ENCODE measurements at places on chromosomes 13 and 19.
A peak's percentile ranks its signal among the peaks of the same experiment; 100 is the strongest.

DNA sequence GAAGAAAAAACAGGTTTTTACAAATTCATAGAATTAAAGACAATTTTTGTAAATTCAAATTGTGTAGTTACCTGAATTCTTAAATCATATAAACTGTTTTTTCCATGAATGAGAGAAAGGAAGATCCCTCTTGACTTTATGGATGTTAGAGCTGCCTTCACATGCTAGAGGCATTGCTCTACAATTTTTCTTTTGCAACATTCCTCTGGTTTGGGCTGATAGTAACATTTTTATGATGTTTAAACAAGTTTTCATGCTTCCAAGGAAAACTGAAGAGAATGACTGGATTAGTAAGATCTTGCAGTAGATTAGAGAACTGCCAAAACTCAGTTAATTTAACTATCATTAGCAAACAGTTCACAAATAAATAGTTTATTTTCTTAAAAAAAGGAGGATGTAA is 250.6 kb downstream of the GPC6 start:
- no peak for DNase-seq

DNA sequence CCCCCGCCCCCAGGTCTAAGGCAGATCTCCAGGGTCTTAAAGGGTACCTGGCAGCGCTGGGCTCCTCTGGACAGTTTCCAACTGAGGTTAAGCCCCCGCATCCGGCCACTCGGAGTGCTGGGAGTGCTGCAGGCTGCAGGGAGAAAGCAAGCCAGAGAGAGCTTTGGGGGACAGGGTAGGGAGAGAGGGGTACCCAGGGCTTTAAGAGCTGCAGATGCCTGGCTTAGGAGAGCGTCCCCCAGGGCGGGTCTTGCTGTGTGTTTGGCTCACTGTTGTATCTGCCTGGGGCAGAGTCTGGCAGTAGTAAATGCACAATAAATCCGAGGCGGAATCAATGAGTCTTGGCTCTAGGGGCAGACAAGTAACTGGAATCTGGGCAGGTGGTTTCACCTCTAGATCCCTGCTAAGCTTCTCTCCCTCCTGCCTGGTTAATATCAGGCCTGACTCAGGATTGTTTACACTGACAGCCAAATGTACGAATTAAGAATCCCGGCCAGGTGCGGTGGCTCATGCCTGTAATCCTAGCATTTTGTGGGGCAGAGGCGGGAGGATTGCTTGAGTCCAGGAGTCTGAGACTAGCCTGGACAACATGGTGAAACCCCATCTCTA is 798 bp upstream of the COX6B2 start:
- DNase-seq, result no peak

- no peak for DNase-seq
Measured at GRCh38 chr13:93249364-93250306, 23.0 kb downstream of the GPC6 start.

DNA sequence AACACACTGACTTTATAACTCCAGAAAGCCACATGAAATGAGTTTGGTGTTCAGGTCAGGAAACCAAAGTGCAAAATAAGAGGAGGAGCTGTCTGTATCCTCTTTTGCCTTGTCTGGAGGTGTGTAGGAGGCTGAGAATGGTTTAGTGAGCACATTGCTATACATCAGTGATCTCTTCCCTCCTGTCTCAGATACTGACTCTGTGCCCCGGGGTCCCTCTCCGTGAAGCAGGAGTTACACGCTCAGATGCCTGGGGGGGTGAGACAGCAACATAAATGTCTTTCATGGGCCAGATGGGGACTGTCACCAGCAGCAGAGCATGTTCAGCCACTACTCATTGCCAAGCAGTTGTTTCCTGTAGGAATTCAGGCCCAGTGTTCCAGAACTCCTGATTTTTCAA is 285.4 kb downstream of the ATP8A2 start:
- DNase-seq, result no peak

GRCh38 chr19:10009714-10010224 is 535 bp downstream of the COL5A3 start:
- DNase-seq, result no peak

DNA sequence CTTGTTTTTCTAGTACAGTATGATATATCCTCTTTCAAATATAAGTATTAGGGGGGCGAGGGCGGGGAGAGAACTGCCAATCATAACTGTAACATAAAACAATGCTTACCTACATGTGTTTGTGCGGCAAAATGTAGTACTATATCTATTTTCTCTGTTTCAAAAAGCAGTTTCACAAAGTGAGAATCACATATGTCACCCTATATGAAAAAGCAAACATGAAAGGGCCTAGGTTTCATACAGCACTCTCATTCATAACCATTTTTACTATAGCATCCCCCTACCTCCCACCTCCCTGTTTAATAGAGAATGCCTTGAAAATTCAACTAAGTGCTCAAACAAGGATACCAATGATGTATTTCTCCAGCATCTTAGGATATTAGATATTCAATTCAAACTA is 5.2 kb downstream of the TGDS start:
- no peak for DNase-seq

DNA sequence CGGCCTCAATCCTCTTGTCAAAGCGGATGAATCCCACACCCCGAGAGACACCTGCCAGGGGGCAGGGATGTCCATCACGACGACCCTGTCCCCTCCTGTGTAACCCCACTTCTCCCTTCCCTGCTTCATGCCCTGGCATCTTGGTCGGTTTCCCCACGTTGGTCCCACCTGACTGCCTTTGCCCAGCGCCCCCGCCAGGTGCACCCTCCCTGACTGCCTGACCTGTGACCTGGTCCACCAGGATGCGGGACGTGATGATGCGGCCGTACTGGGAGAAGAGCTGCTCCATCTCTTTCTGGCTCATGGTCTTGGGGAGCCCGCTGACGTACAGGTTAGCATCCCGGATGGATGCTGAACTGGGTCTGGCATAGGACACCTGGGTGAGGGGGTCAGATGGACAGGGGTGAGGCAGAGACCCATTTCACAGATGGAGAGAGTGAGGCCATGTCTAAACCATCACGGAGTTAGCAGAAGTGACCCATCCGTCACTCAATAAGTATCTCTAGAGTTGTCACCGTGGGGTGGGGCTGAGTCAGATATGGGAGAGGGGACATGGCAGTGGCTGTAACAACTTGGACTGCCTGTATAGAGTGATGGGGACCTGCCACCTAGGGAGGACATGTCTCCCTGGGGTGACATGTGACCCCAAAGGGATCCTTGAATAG is 22.5 kb downstream of the ELAVL3 start:
- no peak for DNase-seq

DNA sequence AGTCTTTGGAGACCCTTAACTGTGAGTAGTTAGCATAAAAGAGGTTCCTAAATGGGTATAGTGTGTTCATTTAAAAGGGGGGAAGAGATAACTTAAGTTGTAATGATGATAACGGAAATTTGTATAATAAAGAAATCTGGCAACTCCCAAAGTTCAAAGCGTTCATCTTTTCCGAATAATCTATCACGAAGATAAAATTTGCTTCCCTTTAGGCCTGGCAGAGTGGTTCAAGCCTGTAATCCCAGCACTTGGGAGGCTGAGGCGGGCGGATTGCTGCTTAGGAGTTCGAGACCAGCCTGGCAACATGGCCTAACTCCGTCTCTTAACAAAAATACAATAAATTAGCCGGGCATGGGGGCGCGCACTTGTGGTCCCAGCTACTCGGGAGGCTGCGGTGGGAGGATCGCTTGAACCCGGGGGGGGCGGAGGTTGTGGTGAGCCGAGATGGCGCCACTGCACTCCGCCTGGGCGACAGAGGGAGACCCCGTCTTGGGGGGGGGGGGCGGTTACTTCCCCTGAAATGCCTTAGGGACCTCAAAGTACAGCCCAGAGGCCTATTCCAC is 934 bp downstream of the N4BP2L2 start:
- DNase-seq, result peak; percentile 13

DNA sequence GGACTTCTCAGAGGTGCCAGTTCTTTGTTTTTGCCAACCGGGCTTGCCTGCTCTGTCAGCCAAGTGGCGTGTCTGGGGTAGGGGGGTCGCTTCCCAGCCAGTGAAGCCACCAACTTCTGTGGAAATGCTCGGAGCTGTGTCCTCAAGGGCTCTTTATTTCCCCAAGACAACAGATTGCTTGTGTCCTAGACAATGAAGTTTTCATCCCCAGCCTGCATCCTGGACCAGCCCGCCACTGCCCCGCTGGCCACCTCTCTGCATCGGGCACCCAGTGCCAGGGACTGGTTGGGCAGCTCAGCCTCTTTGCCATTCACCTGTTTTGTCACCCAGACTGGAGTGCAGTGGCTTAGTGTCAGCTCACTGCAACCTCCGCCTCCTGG is 3.7 kb downstream of the RAB11B start:
- DNase-seq, result no peak

- DNase-seq, result no peak
Measured at GRCh38 chr19:33064458-33064791, 263 bp downstream of the RHPN2 start.

DNA sequence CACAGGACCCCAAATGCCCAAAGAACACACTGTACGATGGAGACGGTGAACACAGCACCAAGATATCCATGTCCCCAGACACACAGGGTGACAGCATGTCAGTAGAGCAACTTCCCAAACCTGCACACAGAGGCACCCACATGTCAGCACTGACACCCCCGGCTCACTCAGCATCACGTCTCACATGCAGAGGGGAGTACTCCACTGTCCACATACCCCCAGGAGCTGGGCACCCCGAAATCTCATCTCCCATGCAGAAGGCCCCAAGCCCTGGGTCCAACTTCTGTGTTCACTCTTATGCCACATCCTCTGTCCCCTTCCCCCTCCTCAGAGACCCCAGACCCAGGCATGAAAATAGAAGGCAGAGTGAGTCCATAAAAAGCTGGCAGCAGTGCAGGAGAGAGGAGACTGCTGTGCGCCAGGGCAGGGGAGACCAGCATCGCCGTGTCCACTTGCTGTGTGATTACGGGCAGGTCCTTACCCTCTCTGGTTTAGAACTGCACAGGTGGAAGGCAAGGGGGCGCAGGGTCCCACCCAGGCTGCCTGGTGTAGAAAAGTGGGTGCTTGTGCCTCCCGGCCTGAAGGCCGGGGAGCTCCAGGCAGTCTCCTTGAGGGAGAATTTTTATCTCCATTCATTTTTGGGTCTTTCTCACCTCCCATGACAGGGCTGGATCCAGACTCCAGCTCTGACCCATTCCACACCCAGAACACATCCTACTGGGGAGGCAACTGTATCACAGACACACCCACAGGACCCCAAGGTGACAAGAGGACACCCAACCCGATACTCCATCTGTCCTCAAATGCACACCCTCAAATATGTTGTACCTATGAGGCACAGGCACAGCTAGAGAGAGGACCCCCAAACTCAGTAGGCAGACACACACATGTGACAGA is 17.0 kb downstream of the ERFL start:
- no peak for DNase-seq

- no peak for DNase-seq
Measured at GRCh38 chr19:7272856-7273578, 21.2 kb downstream of the INSR start.

DNA sequence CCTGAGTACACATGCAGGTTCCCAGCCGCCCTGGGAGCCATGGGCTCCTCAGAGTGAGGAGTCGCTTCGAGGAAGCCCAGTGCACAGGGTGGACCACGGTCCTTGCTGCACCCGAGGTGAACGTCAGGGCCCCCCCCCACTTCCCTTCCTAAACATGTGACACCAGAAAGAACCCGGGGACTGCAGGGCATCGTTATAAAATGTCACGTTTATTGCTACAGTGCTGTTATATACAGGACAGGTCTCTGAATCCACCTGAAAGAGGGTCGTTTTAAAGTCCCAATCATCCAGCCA is 3.8 kb upstream of the UQCR11 start:
- no peak for DNase-seq

GRCh38 chr13:99334221-99334620 is 27.0 kb upstream of the GPR183 start:
- no peak for DNase-seq

DNA sequence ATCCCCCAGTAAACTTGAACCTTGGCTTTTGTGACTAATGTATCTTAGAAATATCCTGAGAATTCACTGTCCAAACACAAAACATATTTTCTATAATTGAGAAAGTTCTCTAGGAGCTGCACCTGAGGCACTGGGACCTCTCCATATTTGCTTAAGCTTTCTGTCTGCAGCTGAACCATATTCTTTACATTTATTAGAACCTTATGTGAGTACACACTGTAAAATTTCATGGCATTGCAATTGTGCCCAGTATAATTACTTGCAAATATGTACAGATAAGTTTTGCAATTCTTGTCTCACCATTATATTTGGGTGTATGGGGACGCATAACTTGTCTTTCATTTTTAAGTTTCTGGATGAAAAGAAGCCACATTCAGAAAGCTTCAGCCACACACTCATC is 280.7 kb upstream of the KLHL1 start:
- no peak for DNase-seq

- no peak for DNase-seq
Measured at GRCh38 chr19:56949626-56950025, 109.1 kb upstream of the PEG3 start.

GRCh38 chr19:28701491-28701890 is 511.5 kb downstream of the UQCRFS1 start:
- no peak for DNase-seq

DNA sequence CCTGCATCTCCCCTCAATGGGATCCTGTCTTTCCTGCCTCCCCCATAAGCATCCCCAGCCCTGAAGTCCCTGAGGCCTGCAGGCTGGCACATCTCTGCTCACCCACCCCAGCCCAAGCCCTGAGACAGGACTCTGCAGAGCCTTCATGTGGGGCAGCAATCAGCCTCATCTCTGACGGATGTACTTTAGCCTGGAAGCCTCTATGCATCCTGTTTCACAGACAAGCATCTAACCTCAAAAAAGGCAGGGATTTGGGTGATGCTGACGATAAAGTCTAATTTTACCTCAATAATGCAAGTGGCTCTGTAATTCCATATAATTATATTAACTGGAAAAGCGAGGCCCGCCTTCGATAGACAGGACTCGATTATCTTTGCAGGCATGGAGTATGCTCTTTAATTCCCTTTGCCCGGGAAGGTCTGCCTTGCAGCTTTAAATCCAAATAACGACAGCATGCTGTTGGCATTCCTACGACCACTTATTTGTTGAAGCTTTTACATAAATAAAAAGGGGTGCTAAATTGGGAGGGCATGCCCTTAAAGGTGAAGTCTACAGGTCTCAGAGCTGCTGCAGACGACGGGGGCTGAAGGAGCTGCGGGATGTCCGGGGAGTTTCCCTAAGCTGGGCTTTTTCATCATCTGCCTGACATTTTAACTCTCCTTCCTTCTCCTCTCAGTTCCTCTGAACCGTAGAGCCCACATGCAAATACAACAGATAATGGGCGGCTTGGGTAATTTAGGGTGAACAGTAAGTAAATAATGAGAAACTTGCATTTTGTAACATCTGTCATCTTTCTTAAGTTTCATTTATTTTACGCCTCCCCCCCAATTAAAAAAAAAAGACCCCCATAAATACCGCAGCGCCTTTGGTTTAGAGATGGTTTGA is 211.5 kb downstream of the URI1 start:
- DNase-seq, result no peak

- DNase-seq, result no peak
Measured at GRCh38 chr19:17933414-17934129, 757 bp downstream of the CCDC124 start.
